GM04503 (cell line): ENCODE measurements at places on chromosomes 5 and 9.

DNA sequence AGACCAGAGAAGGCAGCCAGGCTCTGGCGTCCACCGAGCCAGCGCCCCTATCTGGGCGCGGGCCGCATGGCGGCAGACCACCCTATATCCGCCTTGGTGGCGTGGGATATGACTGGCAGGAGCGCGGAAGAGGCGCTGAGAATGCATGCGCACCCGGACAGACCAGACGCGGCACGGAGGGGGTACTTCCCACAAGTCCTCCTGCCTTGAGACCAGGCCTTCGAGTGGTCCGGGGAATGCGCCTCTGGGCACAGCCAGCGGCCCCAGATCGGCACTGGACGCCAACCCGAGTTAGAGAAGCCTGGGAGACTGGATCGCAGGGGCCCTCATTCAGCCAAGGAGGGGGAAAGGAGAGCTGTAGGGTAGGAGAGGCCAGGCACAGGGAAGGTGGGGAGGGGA lies 2.5 kb upstream of the LMX1B start:
- no peak for DNase-seq

DNA sequence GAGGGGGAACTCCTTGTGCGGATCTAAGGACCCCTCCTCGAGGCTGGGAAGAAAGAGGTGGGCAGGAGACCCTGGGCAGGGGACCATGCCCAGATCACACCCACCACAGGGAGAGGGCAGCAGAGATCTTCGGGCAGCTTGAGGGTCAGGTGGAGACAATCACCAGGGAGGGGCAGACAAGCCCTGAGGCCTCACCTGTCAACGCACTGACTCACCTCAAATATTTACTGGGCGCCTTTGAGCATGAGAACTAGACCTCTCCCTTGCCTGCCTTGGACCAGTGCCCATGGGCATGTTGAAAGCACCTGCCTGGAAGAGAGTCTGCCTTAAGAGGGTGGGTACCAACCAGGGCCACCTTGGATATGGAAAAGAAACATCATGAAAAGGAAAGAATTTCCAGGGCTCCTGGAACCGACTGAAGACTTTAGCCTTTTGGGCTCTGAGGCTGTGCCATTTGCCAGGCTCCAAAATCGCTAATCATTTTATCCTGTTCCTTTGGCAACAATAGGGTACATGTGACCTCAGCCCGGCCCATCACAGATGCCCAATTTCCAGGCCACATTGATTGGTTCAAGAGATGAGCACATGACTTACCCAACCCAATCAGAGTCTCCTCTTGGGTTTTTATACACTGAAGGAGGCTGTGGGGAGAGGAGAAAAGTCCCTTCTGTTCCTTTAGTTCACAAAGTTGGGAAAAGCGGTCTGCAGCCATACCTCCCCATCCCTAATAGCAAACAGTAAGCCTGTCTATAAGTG lies 10.4 kb upstream of the SPINK4 start:
- no peak for DNase-seq

DNA sequence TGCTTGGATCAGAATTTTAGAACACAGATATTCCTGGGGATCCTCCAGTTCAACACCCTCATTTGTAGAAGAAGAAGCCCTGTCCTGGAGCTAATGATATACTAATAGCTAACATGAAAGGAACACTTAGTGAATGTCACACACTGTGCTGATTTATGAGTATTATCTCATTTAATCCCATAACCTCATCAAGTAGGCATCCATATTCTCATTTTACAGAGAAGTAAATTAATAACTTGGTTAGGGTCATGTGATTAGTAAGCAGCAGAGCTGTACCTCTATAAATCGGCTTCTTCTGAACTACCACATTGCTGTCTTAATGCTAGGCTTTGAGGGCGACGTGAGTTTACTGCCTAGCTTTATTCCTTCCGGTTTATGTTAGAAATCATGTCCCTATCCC lies 6.0 kb downstream of the TTC23L start:
- DNase-seq, result no peak

DNA sequence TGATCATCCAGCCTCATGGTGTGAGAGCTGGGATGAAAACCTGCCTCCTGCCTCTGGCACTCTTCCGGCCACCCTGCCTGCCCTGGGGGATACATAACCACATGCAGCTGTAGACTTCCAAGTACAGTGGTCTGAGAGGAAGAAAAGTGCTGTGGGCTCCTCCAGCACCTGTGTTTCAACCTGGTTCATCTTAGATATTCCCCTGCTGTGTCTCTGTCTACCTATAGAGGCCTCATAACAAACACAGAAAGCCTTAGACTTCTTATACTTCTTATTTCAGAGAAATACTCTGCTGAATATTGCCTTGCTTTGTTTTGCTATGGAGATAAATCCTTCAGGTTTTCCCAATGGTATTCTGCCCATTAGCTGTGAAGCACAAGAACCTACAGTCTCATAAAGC lies 19.6 kb upstream of the TNFAIP8 start:
- no peak for DNase-seq

DNA sequence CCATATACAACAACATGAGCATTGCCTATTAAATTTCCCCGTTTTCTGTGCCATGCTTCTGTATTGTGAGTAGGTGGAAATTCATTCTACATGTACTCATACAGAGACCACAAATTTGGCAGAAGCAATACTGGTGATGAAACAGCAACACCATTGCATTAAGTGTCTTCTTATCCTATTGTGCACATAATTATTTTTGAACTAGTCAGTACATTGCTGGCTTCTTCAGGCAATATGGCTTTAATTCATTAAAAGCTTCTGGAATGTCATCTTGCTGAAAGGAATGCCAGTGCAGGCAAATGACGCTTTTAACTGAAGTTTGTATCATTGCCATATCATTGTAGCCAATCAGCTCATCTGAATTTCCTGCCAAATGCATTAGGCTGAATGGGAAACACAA lies 82.6 kb downstream of the KIAA1958 start:
- peak; percentile 99 for DNase-seq

- DNase-seq, result no peak
These were observed 296.3 kb downstream of the KCNN2 start for GRCh38 chr5:114658194-114658593.

DNA sequence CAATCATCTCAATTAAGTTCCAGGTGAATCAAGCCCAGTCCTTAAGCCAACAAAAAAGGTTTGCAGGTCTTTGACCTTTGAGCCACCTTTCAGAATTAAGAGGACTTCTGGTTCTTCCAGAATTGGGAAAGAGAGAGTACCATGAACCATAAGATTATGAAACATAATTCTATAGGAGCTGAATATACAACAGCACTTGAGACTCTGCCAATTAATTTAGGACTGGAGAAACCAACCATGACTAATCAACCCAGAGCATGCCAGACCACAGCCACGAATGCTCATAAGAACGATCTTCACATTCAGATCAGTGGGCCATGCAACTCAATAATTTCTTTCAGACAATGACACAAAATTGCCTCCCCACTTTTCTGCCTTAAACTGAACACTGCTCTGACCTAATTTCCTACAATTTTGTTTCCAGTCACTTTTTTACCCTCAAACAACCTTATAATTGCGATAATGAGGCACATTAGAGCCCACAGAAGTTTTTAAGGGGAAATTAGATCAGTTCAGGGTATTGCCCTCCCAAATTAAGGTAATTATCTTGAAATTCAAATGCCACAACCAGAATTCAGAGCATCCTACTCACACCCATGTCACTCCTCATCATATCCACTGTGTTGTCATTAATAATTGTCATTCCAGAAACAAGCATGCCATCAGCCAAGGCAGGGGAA lies 213.4 kb downstream of the ATPSCKMT start:
- DNase-seq, result no peak

GRCh38 chr5:72378639-72379289 lies 58.6 kb downstream of the PTCD2 start:
- no peak for DNase-seq
